ENCODE measurements at places on chromosomes 16 and 17. TPM values are rescaled to one million over a fixed set of nuclear protein-coding genes. Genes with fewer than 3 reads are reported as not detected.

- ATAC-seq = no peak
These were observed 94.7 kb downstream of the GOSR1 start for GRCh38 chr17:30571921-30572320.

The GFAP gene
- not detected for total RNA-seq

GRCh38 chr17:12737740-12738469 lies 51.4 kb upstream of the ARHGAP44 start:
- no peak for ATAC-seq

- ATAC-seq = no peak
These were observed 5.3 kb downstream of the ANKRD11 start for GRCh38 chr16:89484923-89485679.

The DHX8 gene
- 39.0 TPM for total RNA-seq

The PERCC1 gene
- not detected for total RNA-seq

DNA sequence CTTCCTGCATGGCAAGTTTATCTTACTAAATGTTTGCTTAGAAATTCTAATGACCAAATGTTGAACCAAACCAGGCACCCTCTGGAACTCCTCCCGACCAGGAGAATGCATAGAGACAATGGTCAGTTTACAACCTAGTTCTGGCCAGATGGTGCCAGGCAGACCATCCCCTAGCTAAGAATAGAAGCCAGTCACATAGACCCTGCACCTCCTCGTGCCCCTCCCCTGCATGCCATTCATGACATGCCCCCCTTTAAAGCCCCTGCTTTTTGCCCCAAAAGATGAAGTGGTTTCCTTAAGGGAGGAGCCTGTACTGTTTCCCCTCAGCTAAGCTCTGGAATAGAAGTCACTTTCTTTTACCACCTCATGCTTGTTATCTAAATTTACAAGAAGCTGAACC lies 6.6 kb upstream of the CPHXL start:
- no peak for ATAC-seq

GRCh38 chr16:85372627-85373372 lies 240.3 kb upstream of the GSE1 start:
- peak; percentile 46 for ATAC-seq

DNA sequence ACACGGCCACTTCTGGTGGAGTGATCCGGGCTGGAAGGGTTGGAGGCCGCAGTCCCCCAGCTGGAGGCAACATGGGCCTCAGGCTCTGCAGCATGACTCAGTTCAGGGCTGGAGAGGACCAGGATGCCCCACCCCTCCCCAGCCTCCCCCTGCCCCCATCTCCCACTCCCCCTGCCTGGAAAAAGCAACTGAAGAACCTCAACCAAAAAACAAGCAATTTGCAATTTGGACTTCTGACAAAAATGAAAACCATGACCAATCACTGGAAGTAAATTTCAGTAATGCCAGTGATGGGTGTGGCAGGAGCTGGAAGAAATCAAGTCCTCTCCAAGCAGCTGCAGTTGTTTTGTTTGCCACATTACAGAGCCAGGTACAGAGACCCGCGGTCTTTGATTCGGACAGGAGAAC lies 6.6 kb upstream of the MIF4GD start:
- ATAC-seq = no peak

The NPIPB2 gene
- total RNA-seq = 6.3 TPM
